Lung (tissue), 17 donors: ENCODE measurements at places on chromosomes 3 and 15.

DNA sequence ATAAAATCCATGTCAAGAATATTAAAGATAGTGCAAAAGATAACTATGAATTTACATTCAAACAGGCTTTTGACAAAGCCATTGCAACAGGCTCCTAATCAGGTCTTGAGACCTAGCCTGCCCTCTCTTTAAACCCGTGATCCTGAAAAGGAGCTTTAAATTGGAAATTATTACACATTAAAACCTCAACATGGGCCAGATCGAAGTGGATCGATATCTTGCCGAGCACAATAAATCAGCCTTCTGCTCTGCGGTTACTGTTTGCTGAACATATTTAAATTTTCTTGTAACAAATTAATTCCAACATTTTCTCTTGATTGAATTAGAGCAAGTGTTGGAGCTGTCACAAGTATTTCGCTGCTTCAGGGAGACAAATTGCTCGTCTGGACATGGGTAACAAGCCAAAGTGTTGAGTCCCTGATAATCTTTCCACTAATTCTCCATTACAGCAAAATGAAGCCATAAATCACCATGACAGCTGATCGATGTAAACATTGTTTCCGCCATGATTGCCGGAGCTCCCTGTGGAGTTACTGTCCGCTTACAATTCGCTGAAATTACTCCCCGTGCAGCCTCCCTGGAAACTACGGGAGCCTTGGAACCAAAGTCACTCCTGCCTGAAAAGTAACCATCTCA is 47.6 kb downstream of the SHOX2 start:
- DNase-seq: no peak

DNA sequence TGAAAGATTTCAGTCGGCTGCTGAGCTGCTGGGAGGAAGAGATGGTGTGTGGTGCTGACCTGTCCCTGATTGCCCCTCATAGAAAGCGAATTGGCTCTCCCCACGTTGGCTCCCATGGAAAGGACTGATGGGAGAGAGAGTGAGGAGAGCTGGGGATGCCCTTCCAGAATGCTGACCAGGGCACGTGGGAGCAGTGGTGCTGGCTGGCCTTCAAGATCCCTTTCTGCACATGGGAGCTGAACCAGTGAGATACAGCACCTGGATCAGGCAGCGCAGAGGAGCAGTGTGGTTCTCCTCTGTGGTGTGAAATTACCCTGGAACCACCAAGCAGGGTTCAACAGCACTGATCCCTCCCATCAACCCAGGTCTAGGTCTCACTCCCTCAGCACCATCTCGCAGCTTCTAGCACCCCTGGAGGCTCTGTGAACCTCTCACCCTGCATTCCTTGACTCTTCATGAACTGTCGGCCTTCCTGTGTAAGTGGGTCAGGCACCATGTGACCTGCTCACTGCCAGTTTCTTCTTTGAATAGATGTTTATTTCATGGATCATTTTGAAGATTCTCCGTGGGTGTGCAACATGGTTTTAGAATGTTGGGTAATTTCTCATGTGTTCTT is 55.7 kb downstream of the CACNA1D start:
- DNase-seq: no peak

GRCh38 chr3:66004244-66004643 is 34.5 kb downstream of the MAGI1 start:
- DNase-seq: no peak

GRCh38 chr15:44296625-44297524 is 8.4 kb downstream of the GOLM2 start:
- peak; percentile 12 for DNase-seq

DNA sequence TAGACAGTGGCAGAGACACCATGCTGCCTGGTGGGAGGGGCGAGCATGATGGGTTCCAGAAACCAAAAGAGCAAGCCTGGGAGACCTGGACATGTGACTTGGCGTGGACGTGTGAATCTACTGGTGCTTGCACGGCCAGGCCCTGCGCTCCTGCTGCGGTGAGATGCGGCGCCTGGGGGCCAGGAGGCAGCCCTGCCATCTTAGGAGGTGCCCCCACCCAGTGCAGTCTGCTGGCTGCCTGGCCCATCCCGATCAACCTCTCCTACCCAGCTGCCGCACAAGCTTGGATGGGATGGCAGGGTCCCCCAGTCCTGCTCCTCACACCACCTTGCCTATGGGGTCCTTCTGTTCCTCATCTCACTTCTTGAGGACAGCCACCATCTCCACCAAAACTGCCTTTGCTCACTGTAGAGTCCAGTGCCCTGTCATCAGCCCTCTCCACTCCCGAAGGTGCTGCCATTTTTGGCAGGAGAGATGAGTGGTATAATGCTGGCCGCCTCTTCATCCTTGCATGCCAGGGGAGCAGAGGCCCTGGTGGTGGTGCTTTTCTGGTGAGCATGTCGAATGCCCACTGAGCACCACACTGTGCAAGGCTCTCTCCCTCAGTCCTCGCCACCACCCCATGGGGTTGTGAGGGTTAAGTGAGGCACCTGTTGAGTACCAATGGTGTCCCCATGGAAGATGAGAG is 3.1 kb upstream of the ABTB1 start:
- DNase-seq: no peak

DNA sequence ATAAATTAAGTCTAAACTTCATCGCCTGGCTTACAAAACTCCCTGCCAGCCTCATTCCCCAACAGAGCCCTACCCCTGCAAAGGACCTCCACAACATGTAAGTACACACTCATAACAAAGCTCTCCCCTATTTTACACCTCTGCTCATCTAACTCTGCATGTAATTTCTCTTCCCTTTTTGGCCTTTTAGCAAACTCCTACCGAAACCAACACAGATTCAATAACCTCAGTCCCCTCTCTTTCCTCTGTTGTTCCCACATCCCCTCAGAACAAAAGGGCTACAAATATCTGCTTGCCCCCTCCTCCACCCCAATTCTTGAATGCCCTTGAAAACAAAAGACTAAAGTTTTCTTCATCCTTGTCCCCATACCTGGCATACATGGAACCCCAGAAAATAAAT is 662 bp downstream of the UBL7 start:
- no peak for DNase-seq
